CD4-positive, alpha-beta T cell treated with Interleukin-15 for 4 hours (primary cell): ENCODE measurements at places on chromosomes 3 and 15.

DNA sequence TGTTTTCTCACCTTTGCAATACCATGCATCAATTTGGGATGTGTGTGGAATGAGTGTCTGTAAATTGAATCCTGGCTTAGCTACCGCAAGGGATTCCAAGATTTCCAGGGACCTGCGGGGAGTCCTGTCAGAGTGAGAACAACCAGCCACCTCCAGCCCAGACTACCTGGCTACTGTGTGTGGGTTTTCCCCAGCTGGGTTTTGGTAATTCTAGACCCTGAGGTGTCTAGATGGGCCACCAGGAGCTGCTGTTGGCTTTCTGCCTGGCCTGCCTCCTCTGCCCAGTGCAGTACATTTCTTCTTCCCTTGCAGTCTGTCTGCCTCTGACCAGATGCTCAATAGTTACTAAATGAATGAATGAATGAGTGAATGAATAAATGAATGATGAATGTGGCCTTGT is 32.5 kb upstream of the CORO2B start:
- DNase-seq, result no peak

- peak; percentile 3 for DNase-seq
Observed at GRCh38 chr3:149245738-149246451, 24.3 kb upstream of the CP start.

- no peak for DNase-seq
Observed at GRCh38 chr3:116429479-116430269, 15.6 kb downstream of the LSAMP start.

GRCh38 chr3:67094167-67094566 is 96.1 kb downstream of the KBTBD8 start:
- DNase-seq, result no peak

- peak; percentile 13 for DNase-seq
Observed at GRCh38 chr15:44427756-44428724, 611 bp downstream of the CTDSPL2 start.

DNA sequence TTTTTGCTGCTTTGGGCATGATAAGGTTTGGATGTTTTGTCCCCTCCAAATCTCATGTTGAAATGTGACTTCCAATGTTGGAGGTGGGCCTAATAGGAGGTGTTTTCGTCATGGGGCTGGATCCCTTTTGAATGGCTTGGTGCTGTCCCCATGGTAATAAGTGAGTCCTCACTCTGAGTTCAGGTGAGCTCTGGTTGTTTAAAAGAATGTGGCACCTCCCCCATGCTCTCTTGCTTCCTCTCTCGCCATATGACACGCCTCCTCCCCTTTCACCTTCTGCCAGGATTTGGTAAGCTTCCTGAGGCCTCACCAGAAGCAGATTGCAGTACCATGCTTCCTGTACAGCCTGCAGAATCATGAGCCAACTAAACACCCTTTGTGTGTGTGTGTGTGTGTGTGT is 255.5 kb downstream of the EPHB1 start:
- DNase-seq, result no peak

GRCh38 chr3:32660634-32661033 is 24.4 kb upstream of the CNOT10 start:
- DNase-seq, result no peak

GRCh38 chr3:16252988-16253387 is 11.8 kb downstream of the DPH3 start:
- no peak for DNase-seq

- DNase-seq, result no peak
Observed at GRCh38 chr15:52414936-52415335, 113.7 kb downstream of the MYO5A start.

DNA sequence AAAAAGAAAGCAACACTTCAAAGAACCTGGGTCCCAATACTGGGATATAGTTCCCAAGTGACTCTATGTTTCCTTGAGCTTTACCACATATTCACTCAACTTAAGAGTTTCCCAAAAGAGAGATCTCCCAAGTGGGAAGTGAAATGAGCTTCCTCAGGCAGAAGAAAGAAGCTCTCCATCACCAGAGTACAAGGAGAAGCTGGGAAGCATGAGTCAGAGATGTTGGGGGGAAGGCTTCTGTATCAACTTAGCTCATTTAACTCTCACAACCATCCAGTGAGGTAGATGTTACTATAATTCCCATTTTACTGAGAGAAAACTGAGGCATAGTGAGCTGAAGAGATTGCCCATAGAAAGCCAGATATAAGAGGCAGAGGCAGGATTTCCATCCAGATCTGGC is 47.0 kb upstream of the TRIM42 start:
- DNase-seq, result no peak

- DNase-seq, result no peak
Observed at GRCh38 chr3:168086541-168087260, 9.0 kb downstream of the GOLIM4 start.

- DNase-seq, result no peak
Observed at GRCh38 chr3:174202561-174202960, 656.6 kb upstream of the NAALADL2 start.

DNA sequence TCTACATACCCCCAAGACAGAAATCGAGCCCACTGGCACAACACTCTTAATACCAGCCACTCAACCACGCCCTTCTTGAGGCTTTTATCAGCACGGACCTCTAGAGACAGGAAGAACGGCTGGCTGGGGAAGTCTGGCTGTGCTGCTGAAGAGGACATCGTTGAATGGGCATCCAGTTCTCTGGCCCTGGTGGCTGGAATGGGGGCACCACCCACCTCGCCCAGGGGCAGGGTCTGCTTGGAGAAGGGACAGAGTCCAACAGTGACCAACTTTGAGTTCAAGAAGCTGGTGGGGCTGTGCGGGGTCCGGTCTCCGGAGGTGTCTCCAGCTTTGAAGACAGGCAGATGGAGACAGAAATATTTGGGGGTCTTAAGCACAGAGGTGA is 77.5 kb downstream of the ATP10A start:
- DNase-seq, result no peak

DNA sequence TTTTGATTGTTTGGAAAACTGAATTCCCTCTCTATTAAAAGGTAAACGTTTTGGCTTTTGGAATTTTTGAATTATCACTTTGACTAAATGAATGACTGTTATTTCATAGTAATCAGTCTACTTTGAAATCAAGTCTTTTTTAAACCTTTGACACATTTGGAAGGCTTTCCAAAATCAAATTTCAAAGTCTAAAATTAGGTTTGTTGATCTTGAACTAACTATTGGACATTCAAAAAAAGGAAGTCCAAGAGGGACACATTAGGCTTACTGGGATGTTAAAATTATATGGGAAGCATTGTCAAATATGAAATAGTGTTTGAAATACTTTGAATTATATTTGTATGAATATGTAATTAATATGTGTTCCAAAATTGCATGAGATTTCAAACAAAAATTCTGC is 45.2 kb upstream of the AADACL2 start:
- DNase-seq, result no peak

- DNase-seq, result no peak
Observed at GRCh38 chr3:45205126-45205525, 21.0 kb downstream of the TMEM158 start.

DNA sequence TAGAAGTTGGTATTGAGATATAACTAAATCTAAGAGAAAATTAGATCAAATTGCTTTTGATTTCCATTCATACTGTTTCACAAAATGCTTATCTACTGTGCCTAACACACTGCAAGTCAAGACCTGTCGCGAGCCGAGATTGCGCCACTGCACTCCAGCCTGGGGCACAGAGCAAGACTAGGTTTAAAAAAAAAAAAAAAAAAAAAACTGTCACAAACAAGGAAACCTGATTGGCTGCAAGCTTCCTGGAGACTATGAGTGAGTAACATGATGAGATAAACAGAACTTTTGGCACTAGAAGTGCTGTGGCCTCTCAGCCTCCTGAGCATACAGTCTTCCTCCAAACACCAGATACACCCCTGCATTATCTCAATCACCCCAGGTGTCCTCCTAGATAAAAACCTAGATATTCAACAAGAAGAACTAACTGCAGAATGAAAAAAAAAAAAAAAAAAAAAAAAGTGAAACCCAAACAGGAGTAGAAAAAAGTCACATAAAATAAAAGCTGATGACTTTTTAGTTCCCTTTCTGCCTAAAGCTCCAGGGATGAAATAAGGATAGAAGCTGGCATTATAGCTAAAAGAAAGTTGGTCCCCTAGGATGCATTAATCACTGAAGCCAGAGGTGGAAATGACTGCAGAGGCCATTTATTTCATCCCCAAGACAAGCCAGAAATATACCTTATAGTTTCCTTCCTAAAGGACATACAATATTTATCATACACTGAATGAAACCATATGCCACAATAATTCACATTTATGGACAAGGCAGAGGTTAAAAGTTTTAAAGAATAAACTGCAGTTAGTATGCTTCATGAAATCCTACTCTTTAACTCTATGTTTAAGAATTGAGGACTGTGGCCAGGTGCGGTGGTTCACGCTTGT is 82.4 kb downstream of the P3H2 start:
- DNase-seq, result no peak

- no peak for DNase-seq
Observed at GRCh38 chr3:138081371-138082084, 33.9 kb downstream of the DZIP1L start.

- DNase-seq, result no peak
Observed at GRCh38 chr15:68497206-68497910, 65.4 kb upstream of the ITGA11 start.
